ENCODE measurements at places on chromosomes 3 and 15.

GRCh38 chr3:53160660-53161449, at the start of gene PRKCD:
Gene PRKCD (plus strand): TSS chr3:53161209. CDS start chr3:53178423, 17,214 bp downstream.
- peak; percentile 78 for DNase-seq

GRCh38 chr15:90040618-90041017, 39.5 kb downstream of the ZNF710 start:
- no peak for DNase-seq

DNA sequence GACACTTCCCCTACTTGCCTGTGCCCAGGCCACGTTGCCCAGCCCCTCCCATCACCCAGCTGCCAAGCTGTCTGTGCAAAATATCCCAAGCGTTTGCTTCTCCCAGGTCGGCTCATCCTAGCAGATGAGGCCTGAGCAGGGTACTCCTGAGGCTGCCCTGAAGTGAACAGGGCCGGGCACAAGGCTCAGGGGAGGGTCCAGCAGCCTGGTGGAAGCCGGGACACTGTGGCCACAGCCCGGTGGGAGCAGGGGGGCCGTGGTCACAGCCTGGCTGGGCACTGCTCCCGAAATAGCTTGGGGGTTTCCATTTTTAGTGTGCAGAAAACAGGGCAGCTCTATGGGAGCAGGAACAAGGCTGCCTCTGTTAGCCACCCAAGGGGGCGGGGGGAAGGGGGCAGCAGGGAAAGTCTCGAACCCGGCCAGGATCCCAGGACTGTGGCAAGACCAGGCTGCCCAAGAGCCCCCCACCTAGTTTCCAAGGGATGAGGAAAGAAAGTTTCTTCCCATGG, 3.4 kb downstream of the PLXNB1 start:
- no peak for DNase-seq

- peak; percentile 51 for DNase-seq
Measured at GRCh38 chr3:111859061-111859973, at the start of gene PHLDB2. Gene PHLDB2 (plus strand): TSS chr3:111859265. CDS start chr3:111884078, 24,813 bp downstream.

DNA sequence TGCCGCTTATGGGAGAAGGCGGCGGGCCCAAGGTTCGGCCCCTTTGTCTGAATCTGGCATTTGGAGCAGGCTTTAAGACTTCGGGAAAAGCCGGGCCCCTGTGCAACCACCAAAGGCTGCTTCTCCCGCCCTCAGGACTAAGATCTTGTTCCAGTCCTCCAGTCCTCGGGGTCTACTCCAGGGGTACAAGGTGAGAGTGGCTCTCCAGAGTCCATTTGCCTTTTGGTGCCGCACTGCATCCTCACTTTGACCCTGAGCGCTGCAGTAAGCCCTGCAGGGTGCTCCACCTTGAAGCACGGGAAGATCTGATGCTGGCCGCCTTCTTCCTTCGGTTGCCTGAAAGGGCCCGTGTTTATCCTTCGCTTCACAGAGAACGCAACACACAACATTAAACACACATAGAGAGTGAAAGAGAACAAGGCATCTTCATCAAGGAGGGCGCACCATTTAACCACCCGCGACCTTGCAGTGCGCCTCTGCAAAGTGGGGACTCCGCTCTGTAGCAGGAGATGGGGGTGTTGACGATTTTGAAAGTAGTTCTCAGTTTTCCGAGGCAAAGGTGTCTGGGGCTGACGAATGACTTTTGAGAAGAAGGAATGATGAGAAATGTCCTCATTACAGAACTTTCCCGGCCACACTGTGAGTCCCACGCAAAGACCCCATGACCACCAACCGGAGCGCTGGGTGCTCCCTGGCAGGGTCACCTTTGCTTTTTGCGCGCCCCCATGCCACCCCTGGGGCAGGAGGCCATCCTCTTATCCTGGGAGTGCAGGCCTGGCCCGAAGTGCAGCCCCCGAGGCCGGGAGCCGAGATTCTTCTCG, 1.0 kb downstream of the PIGZ start:
- DNase-seq, result no peak

- DNase-seq, result no peak
Measured at GRCh38 chr3:171157286-171157685, 130.8 kb upstream of the SLC2A2 start.

GRCh38 chr3:119700269-119700919, 2.4 kb upstream of the CFAP91 start:
- DNase-seq, result no peak

GRCh38 chr3:65669163-65669875, 369.4 kb downstream of the MAGI1 start:
- DNase-seq, result no peak

DNA sequence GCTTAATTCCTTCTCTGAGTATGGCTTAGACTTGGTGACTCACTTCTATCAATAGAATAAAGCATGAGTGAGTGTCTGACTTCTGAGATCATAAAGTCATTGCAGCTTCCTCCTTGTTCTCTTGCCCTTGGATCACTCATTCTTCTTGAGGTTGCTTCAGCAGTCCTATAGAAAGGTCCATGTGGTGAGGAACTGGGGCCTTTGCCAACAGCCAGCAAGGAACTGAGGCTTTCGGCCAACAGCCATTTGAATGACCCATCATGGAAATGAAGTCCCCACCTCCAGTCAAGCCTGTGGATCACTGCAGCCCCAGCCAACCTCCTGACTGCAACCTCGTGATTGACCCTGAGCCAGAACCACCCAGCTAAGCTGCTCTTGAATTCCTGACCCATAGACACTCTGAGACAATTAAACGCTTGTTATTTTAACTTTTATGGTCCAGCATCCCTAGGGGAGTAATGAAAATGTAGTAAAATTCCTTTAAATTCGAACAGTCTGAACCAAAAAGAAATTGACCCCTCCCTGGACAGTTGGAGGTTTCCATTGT, 84.5 kb downstream of the WDR76 start:
- DNase-seq, result no peak

DNA sequence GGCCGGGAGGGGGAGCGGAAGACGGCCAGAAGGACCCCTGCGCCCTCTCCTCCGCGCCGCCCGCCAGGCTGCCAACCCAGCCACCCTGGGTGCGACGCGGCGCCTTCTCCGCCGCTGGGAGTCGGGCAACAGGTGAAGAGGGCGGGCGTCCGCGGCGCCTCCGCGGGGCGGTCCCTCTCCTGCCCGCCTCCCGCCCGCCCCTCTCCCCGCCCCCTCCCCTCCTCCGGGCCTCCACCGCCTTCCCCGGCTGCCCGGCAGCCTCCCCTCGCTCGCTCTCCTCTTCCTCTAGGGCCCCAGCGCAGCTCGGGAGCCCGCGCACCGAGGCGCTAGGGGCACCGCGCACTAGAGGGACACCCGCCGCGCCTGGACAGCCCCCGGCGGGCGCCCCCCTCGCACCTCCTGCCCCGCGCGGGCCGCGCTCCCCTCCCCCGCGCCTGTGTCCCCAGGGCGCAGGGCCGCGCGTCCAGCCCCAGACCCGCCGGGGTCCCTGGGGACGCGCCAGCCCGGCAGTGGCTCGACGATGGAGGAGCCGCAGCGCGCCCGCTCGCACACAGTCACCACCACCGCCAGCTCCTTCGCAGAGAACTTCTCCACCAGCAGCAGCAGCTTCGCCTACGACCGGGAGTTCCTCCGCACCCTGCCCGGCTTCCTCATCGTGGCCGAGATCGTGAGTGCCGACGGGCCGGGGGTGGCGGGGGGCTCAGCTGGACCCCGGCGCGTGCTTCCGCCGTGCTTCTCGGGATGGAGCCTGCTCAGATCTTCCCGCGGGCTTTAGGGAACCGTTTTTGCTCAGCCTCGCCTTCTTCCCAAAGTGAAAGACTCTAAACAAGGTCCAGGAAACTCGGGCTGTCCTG, at the start of gene CMTM8:
CMTM8 (plus strand) TSS at position 228 of the 854 bp plus-strand sequence; CDS start at position 521, 293 bp downstream.
- DNase-seq, result peak; percentile 66

DNA sequence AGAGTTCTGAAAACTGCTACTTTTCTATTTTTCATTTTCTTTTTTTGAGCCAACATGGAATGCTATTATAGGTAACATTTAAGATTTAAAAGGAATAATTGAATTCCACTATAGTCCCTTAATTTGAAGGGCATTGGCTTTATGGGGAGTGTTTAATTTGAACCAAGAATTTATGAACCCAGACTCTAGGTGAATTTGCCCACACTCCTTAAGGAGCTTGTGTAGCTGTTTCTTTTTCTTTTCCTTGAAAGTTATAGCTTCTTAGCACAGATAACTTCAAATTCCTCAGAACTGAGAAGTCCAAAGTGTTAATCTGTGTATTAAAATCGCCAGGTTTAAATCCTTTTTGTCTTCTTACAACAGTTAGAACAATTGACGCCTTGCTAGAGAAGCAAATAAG, 4.7 kb upstream of the MEIS2 start:
- DNase-seq, result no peak

DNA sequence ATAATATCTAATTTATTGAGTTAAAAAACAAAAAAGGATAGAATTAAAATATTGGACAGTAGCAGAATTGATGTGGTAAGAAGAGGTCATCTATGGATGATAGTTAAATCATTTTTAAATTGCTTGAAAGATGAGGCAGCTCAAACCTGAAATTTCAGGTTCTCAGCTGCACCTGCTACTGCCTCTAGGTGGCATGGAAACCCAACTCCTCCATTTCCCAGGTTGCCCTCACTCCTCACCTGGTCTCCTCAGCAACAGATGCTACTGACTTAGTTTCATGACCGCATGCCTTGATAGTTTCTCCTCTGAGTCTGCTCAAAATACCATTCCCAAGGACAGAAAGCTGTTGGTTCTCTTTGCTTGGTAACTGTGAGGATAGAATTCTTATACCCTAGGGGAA, 148.1 kb downstream of the ABHD5 start:
- no peak for DNase-seq

DNA sequence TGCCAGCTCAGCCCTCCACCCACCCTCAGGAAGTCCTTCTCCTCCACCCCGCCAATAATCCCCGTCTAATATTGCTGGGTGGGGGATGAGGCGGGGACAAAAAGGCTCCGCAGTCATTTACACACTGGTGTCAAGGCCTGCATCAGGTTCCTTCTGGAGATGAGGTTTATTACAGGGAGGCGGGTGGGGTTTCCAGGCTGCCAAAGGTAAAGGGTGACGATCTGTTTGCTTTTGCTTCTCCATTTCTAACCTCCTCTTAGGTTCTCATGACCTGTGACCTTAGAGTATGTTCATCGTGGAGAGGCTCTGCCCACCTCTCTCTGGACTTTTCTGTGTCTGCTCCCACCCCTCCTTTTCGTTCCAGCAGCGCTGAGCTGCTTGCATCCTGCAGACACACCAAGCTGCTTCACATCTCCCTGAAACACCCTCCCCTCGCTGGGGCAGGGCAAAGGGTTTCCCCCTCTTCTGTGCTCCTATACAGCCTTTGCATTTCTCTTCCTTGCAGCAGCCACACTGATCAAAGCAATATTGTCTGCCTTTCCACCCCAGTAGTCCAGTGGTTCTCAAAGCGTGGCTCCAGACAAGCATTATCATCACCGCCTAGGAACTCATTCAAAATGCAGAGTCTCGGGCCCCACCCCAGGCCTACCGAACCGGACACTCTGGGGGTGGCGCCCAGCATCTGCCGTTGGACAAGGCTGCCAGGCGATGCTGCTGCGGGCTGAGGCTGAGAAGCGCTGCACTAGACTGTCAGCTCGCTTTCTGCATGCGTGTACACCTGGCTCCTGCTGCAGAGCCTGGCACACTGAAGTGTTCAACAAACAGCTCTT, 26.6 kb downstream of the CA12 start:
- no peak for DNase-seq

- DNase-seq, result no peak
Measured at GRCh38 chr3:42827023-42827422, 17.8 kb downstream of the ACKR2 start.

GRCh38 chr3:160577556-160578195, 12.3 kb upstream of the KPNA4 start:
- DNase-seq, result no peak

DNA sequence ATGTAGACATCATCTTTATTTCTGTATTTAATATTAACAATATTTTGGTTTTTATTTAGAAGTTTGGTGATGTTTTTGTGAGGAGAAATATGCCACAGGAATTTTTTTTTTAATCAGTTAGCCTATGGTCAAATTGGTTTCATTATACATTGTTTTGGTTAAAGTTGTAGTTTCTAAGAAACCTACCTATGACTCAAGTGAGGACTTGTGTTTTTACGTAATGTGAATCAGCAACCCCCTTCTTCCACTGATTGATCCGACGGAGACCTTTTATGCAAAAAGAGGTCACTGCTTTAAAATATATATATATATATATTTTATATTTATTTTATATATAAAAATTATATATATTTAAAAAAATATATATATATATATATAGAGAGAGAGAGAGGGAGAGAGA, 698.1 kb downstream of the FHIT start:
- no peak for DNase-seq

GRCh38 chr3:177245250-177245649, 48.0 kb upstream of the TBL1XR1 start:
- no peak for DNase-seq

- no peak for DNase-seq
Measured at GRCh38 chr3:79019924-79020173, 747.9 kb downstream of the ROBO1 start.

DNA sequence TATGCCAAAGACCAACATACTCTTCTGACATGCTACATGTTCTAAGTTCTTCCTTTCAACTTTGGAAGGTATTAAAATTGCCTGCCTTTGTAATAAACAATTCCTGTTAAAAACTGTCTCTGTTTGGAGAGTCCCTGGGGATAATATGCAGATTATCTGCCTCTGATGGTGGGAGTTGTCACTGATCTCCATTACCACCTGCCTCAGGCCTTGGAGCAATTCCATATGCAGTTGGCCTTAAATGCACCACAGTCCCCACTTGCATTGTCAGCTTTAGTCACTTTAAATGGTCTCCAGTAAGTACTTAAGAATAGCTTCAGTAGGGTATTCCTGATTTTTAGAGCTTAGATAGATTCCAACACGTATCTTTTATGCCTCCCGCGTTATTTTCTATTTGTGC, 121.1 kb upstream of the GOLIM4 start:
- no peak for DNase-seq

GRCh38 chr3:197592361-197593045, 36.7 kb upstream of the BDH1 start:
- no peak for DNase-seq

GRCh38 chr3:169863458-169863899, 6.3 kb downstream of the LRRC31 start:
- peak; percentile 58 for DNase-seq

DNA sequence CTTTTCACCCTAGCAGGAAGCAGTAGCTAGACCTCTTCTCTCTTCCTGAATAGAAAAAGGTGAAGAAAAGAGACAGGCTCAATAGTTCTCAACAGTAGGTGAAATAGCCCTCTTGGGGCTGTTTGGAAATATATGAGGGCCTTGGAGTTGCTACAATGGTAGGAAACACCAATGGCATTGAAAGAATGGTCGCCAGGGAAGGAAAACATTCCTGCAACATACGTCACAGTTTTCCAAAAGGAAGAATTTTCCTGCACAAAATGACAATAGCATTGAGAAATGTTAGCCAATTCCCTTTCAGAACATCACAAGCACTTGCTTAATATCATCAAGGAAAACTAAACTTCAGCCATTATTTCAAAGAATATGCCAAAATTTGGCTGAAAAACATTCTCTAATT, 484.5 kb downstream of the IGSF11 start:
- DNase-seq, result no peak

GRCh38 chr15:58741032-58741431, 8.5 kb downstream of the ADAM10 start:
- DNase-seq, result no peak
